ENCODE measurements at places on chromosomes 2 and 18.

DNA sequence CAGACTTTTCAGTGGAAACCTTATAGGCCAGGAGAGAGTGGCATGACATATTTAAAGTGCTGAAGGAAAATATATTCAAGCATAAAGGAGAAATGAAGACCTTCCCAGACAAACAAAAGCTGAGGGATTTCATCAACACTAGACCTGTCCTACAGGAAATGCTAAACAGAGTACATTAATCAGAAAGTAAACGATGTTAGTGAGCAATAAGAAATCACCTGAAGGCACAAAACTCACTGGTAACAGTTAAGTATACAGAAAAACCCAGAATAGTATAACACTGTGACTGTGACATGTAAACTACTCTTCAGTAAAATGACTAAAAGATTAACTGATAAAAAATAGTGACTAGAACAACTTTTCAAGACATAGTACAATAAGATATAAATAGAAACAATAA is 87.4 kb downstream of the ATP8B1 start:
- no peak for DNase-seq

GRCh38 chr2:187978356-187978755 is 313.3 kb upstream of the GULP1 start:
- peak; percentile 8 for DNase-seq

DNA sequence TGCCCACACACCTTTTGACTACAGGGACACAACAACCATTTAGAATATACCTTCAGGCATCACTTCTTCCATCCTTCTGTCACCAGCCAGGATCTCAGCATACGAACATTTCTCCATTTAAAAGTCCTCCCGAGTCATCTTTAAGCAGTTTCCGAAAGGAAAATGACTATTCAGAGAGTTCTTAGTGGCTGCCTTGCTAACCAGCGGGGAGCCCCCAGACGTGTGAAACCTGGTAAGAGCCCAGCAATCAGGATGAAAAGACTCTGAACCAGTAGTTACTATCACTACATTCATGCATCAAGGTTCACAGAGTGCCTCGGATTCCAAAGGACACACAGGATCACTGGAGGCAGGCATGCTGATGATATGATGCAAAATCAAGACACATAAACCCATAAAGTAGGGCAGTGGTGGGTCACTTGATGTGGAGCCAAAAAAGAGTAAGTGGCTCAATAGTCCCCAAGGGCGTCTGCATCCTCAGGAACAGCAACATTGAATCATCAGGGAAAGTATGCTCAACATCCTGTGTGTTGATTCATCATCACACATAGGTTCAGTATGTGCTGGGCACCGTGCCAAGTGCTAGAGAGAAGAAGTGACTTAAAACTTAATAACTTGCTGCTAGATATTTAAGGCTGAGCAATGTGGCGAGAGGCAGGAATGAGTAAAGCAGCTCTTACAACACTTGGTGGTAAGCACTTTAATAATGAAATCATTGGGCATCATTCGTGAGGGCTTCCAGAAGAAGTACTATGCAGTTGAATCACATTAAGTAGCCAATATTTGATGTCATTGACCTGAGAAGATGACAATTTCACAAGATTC is 4.4 kb downstream of the CCL20 start:
- peak; percentile 99 for DNase-seq

DNA sequence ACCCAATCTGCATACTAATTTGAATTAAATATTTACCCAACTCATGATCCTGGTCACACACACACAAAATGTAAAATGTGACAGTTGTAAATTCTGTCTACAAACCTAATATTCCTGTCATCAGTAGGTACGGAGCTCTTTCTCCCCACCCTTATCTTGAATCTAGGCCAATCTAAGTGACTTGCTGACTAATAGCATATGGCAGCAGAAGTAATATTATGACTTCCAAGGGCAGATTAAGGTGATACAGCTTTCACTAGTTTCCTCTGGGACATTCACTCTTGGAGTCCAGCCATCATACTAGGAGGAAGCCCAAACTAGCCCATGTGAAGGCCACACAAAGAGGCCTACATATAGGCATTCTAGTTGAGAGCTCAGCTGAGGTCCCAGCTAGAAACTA is 89.4 kb downstream of the TMEM131 start:
- DNase-seq: no peak

DNA sequence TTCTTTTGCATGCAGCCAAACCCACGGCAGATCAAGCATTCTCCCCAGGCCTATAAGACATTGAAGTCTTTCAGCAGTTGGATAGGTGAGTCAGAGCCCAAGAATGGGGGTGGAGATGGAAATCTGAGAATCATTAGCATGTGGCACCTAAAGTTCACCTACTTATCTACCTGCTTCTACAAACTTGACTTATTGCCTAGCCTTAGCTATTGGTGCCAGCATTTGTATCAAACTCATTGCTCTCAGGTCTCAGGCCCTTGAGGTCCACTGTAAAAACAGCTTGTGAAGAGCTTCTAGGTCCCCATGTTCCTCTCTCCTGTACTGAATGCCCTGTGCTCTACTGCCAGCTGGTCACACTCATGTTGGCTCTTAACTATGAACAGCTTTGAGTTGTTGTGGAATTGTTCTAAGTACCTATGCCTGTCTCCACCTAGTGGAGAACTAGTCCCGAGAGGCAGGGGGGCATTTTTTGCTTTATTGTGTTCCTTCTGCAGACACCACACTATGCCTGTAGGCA is 278.4 kb upstream of the SPRED2 start:
- DNase-seq: peak; percentile 10

DNA sequence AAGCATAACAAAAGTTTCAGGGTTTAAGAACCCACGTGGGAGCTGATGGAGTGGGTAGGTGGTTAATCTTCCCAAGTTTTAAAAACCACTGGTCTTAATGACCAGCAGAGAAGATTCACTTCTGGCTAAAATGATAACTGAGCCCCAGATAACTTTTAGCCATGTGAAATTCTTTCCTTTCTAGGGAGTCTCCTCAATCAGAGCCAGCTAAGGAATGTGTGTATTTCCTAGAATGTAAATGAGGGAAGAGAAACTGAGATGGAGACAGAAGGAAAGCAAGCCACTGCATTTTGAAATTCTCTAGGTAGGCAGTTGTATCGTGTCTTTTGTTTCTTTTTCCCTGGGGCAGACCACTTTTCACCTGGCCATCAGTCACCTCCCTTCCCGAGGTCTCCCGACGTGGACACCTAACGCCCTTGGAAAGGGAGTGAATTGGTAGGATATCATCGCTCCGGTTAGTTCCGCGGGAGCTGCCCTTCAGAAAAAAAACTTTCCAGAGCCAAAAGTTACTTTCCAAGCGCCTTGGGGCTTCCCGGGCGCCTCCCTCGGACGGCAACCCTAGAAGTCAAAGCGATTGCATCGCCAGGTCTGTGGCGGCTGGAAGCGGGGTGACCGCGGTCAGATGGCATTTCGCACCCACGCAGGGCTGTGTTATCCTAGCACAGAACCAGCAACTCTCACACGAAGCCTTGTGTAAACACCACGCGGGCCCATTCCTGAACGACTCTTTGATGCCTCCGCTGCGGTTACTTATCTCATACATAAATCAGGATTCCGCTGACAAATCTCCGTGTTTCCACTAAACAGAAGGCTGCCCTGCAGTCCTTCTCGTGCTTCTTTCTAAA is 1.3 kb downstream of the COLEC12 start:
- peak; percentile 93 for DNase-seq

GRCh38 chr2:151886241-151886640 is 58.0 kb upstream of the ARL5A start:
- DNase-seq: no peak

- peak; percentile 72 for DNase-seq
Measured at GRCh38 chr2:37283207-37283606, 41.4 kb downstream of the PRKD3 start.

- peak; percentile 12 for DNase-seq
Measured at GRCh38 chr2:189783451-189783926, 650 bp downstream of the ORMDL1 start.

DNA sequence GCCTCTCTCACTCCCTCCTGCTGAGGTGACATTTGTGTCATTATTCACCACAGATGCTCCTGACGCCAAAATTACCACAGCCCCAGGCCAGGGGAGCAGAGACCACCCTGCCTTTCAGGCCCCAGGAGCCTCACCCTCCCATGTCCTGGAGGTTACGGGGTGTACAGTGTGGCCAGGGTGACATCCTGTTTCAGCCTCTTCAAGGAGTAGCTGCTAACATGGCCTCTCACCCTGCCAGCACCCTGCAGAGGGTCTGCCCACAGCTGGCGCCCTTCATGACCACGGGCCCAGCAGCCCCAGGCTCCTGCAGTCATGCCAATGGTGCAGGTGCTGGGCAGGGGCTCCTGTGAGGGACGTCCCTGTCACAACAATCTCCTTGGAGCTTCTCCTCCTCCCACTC is 92.6 kb downstream of the SMIM21 start:
- no peak for DNase-seq

- no peak for DNase-seq
Measured at GRCh38 chr2:212892193-212892592, 259.2 kb downstream of the IKZF2 start.

GRCh38 chr2:112671801-112672200 is 26.1 kb downstream of the SLC20A1 start:
- no peak for DNase-seq

- DNase-seq: peak; percentile 43
Measured at GRCh38 chr2:220552790-220553535, 925.5 kb downstream of the SLC4A3 start.

DNA sequence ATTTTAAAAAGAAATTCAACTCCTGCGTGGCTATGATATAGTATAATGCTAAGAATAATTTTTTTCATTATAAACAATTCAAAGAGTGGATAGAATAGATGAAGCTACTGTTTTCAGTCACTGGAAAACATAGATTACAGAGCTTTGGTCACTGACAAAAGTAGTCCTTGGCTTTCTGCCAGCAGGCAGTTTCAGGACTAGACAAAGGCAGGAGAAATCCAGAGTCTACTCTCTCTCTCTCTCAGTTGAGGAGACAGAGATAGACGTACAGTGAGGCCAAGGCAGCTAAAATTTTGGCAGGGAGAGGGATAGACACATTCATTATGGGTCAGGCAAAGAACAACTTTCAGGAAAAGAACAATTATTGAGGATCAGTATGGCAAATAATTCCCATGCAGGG is 491.4 kb upstream of the CRIM1 start:
- DNase-seq: no peak

DNA sequence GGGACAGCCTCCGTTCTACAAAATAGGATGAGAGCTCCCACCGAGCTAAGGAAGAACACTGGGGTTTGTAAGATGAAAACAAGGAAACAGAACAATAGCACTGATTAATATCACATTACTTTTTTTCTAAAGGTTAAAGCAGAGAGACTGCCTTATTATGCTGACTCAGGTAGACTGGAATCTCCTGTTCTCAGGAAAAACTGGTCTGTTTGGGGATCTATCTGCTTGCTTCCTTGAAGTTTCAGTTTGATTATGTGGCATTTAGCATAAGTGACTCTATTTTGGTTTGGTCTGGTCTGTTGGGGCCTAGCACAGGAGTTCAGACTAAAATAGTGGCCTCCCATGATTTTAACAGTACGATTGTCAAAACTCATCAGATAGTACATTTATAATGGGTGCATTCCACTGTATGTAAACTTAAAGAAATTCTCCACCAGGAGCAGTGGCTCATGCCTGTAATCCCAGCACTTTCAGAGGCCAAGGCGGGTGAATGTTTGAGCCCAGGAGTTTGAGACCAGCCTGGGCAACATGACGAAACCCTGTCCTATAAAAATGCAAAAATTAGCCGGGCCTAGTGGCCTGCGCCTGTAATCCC is 64.1 kb upstream of the NDUFV2 start:
- no peak for DNase-seq

DNA sequence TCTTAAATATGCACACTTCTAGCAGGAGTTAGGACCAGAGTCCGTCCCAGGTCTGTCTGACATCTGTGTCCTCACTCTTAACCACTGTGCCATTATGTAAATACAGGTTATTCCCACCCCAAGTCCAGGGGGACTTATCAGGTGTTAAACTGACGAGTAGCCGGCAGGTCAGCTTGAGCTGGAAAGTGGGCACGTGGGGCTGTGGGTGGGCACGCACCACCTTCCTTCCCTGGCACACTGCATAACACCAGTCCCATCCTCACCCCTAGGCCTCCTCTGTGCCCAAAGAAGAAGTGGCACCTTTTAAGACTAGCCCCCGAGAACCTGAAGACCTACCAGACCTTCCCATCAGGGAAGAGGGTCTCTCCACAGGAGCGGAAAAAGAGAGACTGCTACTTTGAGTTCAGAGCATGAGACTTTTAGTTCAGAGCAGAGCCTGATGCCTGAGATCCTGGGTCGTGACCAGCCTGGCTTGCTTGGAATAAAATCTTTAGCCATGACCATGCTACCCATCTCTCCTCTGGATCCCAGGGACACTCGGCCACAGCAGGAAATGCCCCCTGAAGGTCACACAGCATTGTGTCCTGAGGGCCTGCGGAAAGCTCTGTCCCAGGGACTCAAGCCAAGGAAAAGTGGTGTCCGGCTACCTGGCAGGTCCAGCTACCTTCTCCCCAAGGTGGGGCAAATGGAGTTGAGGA is 62.0 kb downstream of the CIB4 start:
- DNase-seq: no peak

- DNase-seq: no peak
Measured at GRCh38 chr2:176751314-176752227, 461.0 kb upstream of the HNRNPA3 start.

DNA sequence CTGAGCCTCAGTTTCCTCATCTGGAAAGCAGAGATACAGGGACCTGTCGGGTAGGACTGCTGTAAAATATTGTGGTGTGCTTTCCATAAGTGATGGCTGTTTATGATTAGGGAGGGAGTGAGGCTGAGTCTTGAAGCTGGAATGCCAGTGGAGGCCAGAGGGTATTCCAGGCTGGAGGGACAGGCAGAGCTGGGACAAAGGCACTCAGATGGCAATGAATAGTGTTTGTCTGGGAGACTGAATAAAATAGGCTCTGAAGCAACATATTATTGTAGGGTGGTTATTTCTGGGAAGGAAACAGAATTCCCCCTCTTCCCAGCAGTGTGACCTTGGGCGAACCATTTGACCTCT is 120.7 kb downstream of the INHBB start:
- DNase-seq: no peak

GRCh38 chr2:90077948-90078347 is 1386.5 kb downstream of the RPIA start:
- DNase-seq: no peak

All from NCI-H226 (cell line).